ENCODE measurements at places on chromosomes 13 and 19.

GRCh38 chr19:2047449-2048103 lies 3.5 kb downstream of the MKNK2 start:
- no peak for DNase-seq

DNA sequence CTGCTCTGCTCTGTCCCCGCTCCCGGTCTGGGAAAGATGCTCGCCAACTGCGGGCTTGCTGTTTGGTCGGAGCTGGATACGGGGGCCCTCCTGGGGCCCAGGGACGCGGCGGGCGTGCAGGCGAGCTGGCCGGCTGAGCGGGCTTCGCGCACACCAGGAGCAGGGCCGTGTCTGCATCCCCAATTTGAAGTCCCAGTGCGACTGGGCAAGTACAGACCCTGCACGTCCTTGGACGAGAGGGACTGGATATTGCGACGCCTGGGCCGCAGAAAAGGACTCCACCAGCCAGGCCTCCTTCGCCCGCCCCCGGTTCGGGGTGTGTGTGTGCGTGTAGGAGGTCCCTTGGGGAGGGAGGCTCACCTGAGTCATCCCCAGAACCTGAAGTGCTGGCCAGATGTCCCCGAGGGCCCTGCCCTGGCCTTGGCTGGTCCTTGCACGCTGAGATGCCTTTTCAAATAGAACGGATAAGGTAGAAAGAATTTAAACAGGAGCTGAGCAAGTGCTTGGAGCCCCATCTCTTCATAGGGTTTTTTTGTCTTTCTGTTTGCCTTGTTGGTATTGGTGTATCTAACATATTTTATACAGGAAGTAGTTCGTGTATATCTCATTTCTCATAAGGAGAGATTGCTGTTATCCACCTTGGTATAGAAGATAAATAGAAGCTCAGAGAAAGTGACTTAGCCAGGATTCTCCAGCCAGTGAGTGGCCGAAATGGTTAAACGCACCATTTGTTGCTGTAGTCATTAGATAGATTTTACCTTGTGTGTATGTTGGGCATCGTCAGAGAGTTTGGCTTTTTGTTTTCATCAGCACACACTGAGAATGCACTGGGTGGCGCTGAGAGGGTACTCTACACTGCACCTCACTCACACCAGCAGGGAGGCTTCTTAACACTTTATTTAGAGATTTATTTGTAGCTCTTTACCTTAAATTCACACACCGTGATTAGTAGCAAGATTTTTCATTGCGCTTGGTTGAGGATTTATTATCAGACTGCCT lies 1.1 kb downstream of the NAXD start:
- no peak for DNase-seq

GRCh38 chr13:106418556-106418955 lies 116.9 kb downstream of the EFNB2 start:
- no peak for DNase-seq

DNA sequence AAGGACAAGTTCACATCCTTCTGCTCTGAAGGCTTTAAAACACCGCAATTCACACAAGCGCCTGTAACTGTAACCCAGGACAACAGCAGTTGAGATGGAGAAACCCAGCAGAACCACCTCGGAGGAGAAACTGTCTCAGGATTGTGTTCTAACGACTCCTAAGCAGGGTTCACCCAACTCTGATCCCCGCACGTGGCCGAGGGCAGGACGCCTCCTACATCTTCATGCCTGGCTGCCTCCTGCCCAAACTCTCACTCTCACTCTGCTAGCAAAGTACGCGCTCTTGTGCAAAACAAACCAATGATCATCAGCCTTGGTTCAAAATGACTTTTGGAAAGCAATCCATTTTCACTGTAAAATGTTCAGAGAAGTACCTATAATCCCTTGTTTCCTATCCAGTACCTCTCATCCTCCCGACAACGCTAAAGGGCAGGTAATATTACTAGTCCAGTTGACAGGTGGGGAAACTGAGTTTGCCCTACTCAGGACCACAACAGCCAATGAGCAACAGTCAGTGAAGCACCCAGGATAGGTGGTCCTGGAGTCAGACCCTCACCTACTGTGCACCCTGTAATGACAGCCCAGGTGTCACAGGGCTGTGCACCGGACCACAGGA lies 25.6 kb downstream of the EPS15L1 start:
- no peak for DNase-seq

GRCh38 chr19:38317104-38317612 lies 1.4 kb upstream of the YIF1B start:
- DNase-seq, result no peak

DNA sequence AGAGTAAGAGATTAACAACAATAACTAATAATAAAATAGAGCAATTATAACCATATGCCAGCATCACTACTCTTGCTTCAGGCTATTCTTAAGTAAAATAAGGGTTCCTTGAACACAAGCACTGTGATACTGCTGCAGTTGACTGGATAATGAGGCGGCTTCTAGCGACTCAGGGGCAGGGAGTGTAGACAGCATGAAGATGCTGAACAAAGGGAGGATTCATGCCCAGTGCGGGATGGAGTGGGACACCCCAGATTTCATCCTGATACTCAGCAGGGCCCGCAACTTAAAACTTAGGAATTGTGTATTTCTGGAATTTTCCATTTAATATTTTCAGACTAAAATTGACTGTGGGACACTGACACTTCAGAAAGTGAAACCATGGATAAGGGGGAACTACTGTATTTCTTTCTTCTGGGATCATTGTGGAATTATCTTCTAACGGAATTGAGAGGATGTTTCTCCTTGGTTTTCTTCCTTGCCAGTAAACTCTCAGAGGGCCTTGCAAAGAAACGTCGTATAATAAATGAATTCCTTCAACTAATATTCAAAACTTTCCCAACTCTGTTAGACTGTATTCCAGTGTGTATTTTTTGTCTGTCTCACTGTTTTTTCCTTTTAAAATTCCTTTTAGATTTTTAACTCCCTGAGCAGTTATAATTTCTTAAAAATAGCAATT lies 127.5 kb downstream of the B3GLCT start:
- DNase-seq, result no peak

GRCh38 chr19:34669305-34669704 lies 7.7 kb downstream of the SCGB2B2 start:
- no peak for DNase-seq

DNA sequence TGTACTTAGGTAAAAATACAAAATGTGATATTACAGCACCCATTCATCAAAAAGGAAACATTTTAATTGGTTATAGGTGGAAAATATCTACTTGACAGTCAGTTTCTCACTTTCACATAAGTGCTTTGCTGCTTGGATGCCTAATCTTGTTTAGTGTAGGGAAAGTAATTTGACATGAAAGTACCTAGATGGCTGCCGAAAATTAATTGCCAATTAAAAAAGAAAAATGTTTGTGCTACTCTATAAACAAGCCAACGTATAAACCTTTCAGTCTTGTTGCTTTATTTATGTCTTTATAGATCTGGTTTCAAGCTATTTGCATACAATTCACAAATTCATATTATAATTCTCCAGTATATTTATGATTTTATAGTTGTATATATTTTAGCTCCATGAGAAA lies 729.9 kb downstream of the DACH1 start:
- DNase-seq, result no peak

DNA sequence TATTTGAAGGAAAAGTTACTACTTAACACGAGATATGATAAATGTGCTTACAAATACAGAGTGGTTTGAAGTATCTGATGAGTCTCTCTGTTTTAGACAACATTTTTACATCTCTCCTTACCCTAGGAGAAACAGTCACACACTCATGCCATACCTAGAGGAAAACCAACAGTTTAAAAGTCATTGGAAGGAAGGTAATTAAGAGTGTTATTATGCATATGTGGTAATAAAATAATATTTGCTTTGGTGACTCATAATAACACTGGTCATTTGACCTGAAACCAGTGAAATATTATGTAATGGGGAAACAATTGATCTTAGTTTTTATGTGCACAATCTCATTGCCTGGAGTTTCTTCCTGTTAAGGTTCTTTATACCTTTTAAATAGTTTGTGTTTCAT lies 136.9 kb upstream of the SOX21 start:
- no peak for DNase-seq

GRCh38 chr19:31715249-31715945 lies 366.2 kb upstream of the TSHZ3 start:
- DNase-seq, result no peak

GRCh38 chr19:42216653-42217519 lies 591 bp downstream of the DEDD2 start:
- no peak for DNase-seq

Data from omental fat pad (tissue), 4 donors.